Smooth muscle cell of bladder (primary cell): ENCODE measurements at places on chromosomes 12 and 14. TPM values are rescaled to one million over a fixed set of nuclear protein-coding genes. Genes with fewer than 3 reads are reported as not detected.

ST8SIA1 gene
- total RNA-seq = 0.65 and 0.71 TPM in 2 replicates

TAS2R43 gene
- 1.3 TPM in 1 of 2 replicates, not detected in the other for total RNA-seq

GALNT9 gene
- total RNA-seq = 0.14 and 0.28 TPM in 2 replicates

SMOC1 gene
- 0.65 and 2.3 TPM in 2 replicates for total RNA-seq

BLTP3B gene
- 36.0 and 38.4 TPM in 2 replicates for total RNA-seq

SYNDIG1L gene
- not detected in 2 replicates for total RNA-seq

IL22 gene
- not detected in 2 replicates for total RNA-seq

KLRG1 gene
- 0.28 and 0.65 TPM in 2 replicates for total RNA-seq

OTOGL gene
- 0.09 and 0.14 TPM in 2 replicates for total RNA-seq

GCH1 gene
- 11.7 and 12.4 TPM in 2 replicates for total RNA-seq

GPR84 gene
- total RNA-seq = 0.09 TPM in 1 of 2 replicates, not detected in the other

CHD8 gene
- total RNA-seq = 36.0 and 39.1 TPM in 2 replicates

WIF1 gene
- total RNA-seq = not detected in 2 replicates

OR4E2 gene
- not detected in 2 replicates for total RNA-seq

OASL gene
- 0.09 and 0.57 TPM in 2 replicates for total RNA-seq

CCDC196 gene
- not detected in 2 replicates for total RNA-seq

LRP1-AS gene
- total RNA-seq = not detected in 2 replicates

TAMALIN gene
- 6.5 and 8.3 TPM in 2 replicates for total RNA-seq

FAM90A1 gene
- under 0.01 and 0.09 TPM in 2 replicates for total RNA-seq

ANO2 gene
- 0.18 TPM in 1 of 2 replicates, not detected in the other for total RNA-seq

ITPR2 gene
- 23.1 and 28.0 TPM in 2 replicates for total RNA-seq

PYGL gene
- 78.5 and 100 TPM in 2 replicates for total RNA-seq

PPP1R1A gene
- total RNA-seq = not detected in 2 replicates

RPL10L gene
- not detected in 2 replicates for total RNA-seq

STAB2 gene
- not detected in 2 replicates for total RNA-seq

ASPG gene
- not detected in 2 replicates for total RNA-seq

SCFD1 gene
- 105 and 116 TPM in 2 replicates for total RNA-seq

BIN2 gene
- not detected in 2 replicates for total RNA-seq

NKX2-8 gene
- not detected in 2 replicates for total RNA-seq

YY1 gene
- 28.3 and 38.1 TPM in 2 replicates for total RNA-seq

BATF gene
- not detected in 2 replicates for total RNA-seq

KRT2 gene
- not detected in 2 replicates for total RNA-seq

HOXC9 gene
- total RNA-seq = 0.28 and 0.57 TPM in 2 replicates
